ENCODE measurements at places on chromosomes 16 and 17.

DNA sequence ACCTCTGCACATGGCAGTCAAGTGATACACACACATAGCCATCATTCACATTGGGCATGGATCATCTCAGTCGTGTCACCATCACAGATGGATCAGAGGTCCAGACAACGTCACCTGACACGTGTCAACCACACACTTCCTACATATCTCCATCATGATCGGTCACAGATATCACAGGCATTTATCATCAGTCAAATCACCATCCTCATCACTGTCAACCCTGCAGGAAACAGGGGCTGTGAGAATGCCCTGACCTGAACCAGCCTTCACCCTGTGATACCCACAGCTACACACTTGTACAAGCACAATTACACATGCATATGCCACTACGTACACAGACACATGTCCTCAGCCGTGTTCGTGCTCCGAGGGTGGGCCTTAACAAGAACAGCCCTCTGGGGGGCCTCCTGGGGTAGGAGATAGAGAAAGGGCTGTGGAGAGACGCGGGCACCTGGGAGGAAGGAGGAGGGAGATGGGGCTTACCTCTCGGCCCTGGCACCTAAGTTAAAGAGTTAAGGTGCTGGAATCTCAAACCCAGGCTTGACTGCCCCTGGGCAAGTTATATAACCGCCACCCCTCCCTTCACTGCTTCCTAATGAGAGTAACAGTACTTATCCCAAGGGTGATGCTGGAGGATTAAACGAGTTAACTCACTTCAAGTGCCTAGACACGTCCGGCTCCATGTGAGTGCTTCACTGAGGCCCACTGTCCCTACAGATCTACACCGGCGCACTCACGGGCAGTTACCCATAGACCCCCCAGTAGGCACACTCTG lies 1.1 kb downstream of the SLC12A4 start:
- DNase-seq: no peak

GRCh38 chr16:28140788-28141618 lies 70.8 kb downstream of the XPO6 start:
- DNase-seq: peak; percentile 20

- DNase-seq: no peak
Measured at GRCh38 chr17:27825459-27825858, 25.1 kb upstream of the NOS2 start.

GRCh38 chr17:67974598-67975066 lies 21.6 kb downstream of the C17orf58 start:
- no peak for DNase-seq

- no peak for DNase-seq
Measured at GRCh38 chr17:57554826-57555635, 190.1 kb downstream of the CCDC182 start.

DNA sequence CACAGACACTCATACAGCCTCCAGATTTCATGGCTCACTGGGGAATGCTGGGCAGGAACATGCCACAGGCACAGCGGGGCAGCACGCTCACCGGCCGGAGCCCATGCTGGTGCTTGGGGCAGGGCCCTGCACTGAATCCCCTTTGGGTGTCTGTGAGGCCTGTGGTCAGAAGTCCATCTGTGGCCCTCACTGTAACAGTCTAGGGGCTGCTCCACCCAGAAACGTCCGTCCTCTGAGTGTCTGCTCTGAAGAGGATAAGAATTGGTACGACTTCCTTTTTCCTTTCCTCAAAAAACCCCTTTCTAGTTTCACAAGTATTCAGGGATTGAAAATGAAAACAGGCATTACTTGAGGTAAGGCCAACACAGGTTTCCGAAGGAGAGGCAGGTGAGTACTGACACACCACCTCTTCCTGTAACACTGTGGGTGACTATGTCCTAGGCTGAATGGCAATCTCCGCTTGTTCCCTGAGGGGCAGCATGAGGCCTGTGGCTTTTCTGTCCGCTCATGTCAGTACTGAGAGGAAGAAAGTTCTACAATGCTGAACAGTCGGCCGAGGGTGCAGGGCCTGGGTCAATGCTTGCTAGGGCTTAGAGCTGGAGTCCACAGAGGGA lies 42.5 kb downstream of the TMEM11 start:
- no peak for DNase-seq

GRCh38 chr17:76421044-76421407 lies 31.9 kb downstream of the UBE2O start:
- no peak for DNase-seq

DNA sequence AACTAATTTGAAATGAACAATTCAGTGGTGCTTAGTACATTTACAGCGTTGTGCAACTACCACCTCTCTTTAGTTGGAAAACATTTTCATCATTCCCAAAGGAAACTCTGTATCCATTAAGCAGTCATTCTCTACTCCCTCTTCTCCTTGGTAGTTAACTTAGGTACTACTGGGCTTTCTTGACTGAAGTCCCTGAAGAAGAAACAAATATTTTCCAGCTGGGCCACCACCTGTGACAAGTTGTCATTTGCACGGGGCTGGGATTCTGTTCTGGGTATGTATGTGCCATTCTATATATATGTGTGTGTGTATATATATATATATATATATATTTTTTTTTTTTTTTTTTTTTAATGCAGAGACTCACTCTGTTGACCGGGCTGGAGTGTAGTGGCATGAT lies 15.4 kb upstream of the RMI2 start:
- no peak for DNase-seq

DNA sequence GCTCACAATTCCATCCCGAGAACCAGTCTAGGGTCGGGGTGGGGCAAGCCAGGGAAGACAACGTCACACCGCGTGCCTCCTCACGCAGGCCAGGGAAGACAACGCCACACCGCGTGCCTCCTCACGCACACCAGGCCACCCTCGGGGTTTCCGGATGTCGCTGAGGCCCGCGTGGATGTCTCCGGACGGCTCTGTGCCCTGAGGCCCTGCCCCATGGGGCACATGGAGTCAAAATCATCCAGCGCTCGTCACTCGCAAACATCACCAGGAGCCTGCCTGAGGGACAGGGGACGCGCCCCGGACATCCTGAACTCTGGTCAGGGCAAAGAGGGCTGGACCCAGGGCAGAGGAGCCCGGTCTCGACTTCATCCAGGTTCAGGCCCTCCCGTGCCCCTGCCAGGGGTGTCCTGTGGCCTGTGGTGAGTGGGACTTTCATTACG lies 3.7 kb downstream of the TMEM204 start:
- DNase-seq: no peak

DNA sequence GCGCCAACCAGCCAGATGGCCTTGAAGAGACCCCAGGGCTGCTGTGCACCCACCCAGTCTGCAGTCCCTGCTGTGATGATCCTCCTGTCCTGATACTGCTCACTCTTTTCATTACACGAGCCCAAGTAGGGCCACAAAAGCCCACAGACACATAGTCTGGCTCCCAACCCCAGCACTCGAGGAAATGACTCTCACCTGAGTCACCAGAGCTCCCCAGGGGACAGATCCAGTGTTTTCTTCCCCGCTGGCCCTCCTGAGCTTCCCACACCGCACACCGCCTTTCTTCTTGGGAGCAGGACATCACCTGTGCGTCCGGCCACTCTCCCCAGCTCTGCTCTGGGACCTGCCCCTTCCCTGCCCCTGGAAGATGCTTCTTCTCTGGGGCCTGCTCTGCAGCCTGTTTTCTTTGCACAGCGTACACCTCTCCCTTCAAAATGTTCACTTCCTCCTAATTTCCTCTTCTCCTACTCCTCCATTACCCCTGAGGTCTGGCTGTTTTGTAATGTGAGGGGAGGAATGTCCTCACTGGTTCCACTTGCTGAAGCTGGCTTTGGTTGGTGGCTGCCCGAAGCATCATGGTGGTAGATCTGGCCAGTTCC lies 2.0 kb upstream of the SCN4A start:
- no peak for DNase-seq

DNA sequence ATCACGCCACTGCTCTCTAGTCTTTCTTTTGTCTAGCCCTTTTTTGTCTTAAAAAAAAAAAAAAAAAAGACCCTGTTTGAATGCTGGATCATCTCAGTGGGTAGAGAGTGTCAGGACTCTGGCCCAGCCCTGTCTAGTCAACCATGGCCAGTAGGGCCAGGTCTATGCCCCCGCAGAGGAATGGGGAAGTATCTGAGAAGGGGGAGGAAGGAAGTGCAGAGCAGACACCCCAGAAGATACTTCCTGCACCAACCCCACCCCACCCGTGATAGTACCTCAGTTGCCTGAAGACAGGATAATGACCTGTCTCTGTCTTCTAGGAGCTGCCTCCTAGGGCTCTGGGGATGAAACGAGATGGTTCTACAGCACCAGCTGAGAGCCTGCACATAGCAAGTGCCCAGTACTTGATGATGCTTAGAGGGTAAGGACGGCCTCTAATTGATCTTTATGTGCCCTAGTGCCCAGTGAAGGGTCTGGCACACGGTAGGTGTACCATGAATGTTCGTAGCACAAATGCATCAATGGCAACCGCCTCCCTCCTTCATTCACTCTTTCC lies 55.4 kb downstream of the ABAT start:
- DNase-seq: no peak

- no peak for DNase-seq
Measured at GRCh38 chr16:68910051-68910450, 66.7 kb downstream of the TANGO6 start.

DNA sequence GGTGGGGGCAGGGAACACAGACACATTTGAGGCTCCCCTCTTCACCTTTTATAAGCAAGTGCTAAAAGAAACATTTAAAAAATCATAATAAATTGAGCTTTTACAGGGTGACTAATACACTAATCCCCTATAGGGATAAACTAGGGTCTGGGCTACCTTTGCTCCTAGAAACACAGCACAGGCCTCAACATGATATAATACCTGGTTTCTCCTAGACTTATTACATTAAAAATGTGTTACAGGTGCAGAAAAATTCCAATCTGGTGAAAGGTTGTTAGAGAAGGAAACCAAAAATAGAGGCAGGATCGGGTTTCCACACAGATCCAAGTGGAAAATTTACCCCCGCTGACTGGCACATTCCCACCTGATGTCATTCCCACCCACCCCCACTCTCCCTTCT lies 124.7 kb upstream of the NOG start:
- DNase-seq: no peak

GRCh38 chr16:57331355-57331754 lies 27.2 kb upstream of the CCL22 start:
- no peak for DNase-seq

GRCh38 chr16:5918567-5919130 lies 821.1 kb upstream of the EEF2KMT start:
- DNase-seq: no peak

DNA sequence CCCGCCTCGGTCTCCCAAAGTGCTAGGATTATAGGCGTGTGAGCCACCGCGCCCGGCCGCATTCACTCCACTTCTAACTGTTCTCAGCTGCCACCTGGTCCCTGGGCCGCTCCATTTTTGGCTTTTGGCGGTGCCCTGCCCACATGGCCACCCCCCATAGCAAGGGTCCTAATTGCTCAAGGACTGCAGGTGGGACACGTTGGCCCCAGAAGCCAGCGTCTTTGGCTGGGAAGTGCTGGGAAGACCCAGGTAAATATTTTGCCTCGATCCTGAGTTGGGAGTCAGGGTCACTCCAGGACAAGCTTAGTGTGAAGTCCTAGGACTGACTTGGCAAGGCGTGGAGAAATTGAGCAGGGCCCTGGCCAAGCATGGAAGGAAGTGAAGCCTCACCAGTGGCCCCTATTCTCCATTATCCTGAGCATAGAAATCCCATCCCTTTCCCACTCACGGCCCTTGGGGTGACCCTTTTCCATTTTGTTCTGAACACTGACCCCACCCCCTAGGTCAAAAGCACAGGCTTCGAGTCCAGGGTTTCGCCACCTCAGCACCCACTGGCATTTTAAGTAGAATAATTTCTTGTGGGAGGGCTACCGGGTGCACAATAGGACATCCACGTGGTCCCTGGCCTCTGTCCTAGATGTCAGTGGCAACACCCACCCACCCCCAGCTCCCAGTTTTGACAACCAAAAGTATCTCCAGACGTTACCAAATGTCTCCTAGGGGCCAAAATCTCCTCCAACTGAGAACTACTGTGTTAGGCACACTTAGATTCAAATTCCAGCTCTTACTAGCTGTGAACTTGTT lies 5.9 kb upstream of the WDR81 start:
- DNase-seq: no peak

DNA sequence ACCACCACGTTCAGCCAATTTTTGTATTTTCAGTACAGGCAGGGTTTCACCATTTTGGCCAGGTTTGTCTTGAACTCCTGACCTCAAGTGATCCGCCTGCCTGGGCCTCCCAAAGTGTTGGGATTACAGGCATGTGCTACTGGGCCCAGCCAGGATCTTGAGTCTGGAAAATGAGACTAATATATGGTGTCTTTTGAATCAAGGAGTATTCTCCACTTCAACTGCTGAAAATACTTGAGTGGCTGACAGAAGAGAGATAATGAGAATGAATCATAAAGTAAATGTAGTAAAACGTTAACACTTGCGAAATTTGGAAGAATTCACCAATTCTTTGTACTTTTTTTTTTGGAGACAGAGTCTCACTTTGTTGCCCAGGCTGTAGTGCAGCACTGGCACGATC lies 16.6 kb downstream of the SMYD4 start:
- DNase-seq: no peak

GRCh38 chr16:22192261-22193062 lies 13.6 kb upstream of the EEF2K start:
- peak; percentile 61 for DNase-seq

DNA sequence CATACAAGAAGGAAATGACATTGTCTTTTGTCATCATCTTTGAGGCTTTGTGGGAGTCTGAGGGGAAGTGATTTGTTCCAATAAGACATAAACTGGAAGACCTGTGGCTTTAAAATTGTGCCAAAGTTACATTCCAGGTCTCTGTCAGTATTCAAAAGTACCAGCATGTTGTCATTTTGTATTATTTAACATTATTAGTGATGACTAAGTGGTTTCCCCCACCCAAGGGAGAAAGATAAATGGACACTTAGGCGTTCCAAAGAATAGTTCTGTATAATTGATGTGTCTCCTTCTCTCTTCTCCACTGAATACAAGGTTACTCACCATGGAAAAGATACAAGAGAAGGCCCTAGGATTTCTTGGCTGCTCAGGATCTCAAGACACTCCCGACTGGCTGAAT lies 3.8 kb downstream of the CFAP97D1 start:
- no peak for DNase-seq

DNA sequence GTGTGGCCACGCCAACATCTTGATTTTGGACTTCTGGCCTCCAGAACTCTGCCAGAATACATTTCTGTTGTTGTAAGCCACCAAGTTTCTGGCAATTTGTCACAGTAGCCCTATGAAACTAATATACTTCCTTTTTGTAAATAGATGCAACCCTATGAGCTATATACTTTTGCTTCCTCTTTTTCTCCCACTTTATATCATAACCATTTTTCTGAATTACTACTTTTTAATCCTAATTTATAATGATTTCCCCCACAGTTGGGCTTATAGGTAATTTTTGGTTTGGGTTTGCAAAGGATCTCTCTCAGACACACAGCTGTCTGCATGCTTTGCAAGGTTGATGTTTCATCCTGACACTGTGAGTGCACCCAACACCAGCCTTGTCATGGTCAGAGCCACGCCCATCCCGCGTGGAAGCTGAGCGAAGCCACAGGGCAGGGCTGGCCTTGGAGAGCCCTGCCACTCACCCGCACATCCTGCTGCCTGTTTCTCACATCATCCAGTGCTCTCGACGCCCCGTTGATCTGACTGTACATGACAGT lies 5.8 kb downstream of the TRIM25 start:
- no peak for DNase-seq
